Activated CD8-positive, alpha-beta T cell treated with anti-CD3 and anti-CD28 coated beads, Interleukin-2, amount 10 ng/mL, durations not matched to agents 7 days and 5 days (primary cell): ENCODE measurements at places on chromosomes 12 and 14. TPM values are rescaled to one million over a fixed set of nuclear protein-coding genes. Genes with fewer than 3 reads are reported as not detected.

DNA sequence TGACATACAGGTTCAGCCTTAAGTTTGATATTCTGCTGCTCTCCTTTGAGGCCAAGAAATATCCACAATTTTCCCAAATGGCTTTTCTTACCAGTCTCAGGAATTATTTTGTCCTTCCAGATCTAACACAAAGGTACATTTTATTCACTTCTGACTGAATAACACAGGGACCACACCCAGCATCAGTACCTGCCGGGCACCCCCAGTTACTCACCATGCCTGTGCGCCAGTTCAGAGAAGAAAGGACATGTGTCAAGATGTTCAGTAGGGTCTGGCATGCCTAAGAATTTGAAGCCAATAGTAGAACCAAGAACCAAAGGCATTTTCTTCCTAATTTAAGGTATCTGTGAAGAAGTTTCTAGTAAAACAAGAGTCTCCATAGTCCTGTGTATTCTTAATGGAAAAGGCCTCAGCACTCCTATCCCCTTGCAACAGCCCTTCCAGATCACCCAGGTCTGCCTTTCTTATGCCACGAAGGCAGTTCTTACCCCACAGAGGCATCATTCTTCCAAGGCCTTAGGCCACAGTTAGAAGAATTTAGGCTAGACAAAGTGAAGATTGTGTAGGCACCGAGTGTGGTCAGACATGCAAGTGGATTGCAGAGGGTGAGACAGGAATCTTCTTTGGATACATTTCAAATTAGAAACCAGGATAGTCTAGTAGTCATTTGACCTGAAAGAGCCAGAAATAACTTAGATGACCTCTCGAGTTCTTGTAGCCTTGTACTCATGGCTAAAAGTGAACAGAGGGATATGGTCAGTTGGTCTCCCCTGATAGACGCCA is 140.1 kb upstream of the HIF1A start:
- no peak for DNase-seq

DNA sequence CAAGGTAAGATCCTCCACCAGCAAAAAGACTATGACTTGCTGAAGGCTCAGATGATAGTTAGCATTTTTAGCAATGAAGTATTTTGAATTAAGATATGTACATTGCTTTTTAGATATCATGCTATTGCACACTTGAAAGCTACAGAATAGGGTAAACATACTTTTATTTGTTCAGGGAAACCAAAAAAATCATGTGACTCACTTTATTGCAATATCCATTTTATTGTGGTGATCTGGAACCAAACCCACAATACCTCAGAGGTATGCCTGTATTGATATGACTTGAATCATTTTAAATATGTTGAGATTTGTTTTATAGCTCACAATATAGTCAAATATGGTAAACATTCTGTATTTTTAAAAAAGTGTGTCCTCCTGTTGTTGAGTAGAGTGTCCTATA is 96.1 kb downstream of the DIO3 start:
- no peak for DNase-seq

DNA sequence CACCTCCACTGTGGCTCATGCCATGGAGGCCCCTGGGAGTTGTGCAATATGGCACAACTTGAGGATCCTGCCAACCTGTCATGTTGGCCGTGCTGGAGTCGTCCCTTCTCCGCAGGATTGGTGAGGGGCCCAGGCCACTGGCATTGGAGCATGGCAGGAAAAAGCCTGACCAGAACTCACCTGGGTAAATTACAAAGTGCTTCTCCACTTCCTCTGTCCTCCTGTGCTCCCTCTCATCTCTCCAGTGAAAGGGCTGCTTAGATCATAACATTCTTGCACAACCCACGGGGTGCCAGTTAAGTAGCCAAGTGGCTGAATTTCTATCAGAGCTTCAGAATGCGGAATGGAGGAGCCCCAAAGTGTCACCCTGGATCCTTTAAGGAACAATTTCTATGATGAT is 381.0 kb downstream of the DPF3 start:
- DNase-seq, result no peak

Gene RAD51B
- 38.8 TPM for total RNA-seq

DNA sequence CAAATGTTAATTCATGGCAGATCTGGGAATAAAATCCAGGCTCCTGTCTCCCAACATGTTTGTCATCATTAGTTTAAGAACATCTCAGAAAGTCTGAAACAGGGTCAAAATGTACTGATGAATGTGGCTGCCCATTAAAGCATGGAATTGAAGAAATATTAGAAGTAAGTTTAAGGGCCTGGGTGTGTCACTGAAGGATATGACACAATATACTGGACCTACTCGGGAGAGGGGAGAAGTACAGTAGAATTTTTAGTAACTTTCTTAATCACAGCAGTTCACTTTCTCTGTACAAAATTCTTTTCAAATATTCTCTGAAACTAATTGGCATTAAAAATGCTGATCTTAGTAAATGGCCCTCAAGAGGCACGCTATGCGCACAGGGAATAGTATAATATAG is 185.5 kb downstream of the ETV6 start:
- DNase-seq, result no peak

DNA sequence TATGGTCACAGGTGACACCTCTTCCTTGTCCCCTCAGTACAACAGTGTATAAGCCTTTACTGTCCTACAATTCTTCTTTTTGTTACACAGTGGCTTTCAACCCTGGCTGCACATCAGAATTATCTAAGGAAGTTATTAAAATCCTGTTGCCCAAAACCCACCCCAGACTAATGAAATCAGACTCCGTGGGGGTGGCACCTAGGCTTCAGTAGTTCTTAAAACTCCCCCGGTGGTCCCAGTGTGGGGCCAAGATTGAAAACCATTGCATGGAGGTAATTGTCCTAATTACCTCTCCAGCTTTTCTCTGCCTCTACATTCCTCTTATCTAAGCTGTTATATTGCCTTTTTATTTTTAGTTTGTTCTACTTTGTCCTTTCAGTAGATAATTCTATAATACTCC is 172.8 kb downstream of the DAD1 start:
- no peak for DNase-seq

Gene ST8SIA1
- 0.29 TPM for total RNA-seq

Gene LMO3
- total RNA-seq, result not detected

- no peak for DNase-seq
These were observed 27.1 kb downstream of the CLIP1 start for GRCh38 chr12:122395319-122395718.

DNA sequence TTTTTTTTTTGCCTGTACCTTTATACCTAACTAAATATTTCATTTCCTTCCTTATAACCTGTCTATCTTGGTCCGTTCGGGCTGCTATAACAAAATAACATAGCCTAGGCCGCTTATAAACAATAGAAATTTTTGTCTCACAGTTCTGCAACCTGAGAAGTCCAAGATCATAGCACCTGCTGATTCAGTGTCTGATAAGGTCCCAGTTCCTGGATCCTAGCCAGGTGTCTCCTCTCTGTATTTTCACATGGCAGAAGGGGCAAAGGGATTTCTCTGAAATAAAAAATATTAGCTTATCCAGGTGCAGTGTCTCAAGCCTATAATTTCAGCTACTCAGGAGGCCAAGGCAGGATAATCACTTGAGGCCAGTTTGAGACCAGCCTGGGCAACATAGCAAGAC is 1046.6 kb upstream of the USP15 start:
- no peak for DNase-seq

- DNase-seq, result no peak
These were observed 177.7 kb downstream of the CCDC91 start for GRCh38 chr12:28367993-28368392.

GRCh38 chr14:52641745-52642144 is 53.6 kb downstream of the ERO1A start:
- no peak for DNase-seq

Gene RAB3IP
- 27.7 TPM for total RNA-seq

Gene CLEC14A
- total RNA-seq, result not detected

DNA sequence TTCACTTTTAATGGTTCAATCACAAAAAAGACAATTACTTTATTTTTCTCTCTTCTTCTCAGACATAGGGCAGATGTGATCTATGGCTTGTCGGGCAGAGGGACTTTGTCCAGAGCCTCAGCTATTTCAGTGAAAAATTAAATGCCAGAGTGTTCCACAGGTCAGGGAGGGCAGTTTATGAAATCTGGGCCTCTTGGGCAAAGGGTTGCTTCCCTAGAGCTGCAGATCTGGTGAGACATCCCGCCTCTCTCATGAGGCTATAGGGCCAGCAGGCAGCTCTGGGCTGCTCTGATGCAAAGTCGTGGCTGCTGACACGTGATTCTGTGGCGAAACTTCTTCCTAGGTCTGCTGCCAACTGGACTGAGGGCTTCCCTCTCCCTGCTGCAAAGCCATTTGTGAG is 6.0 kb downstream of the CLMN start:
- DNase-seq, result no peak

DNA sequence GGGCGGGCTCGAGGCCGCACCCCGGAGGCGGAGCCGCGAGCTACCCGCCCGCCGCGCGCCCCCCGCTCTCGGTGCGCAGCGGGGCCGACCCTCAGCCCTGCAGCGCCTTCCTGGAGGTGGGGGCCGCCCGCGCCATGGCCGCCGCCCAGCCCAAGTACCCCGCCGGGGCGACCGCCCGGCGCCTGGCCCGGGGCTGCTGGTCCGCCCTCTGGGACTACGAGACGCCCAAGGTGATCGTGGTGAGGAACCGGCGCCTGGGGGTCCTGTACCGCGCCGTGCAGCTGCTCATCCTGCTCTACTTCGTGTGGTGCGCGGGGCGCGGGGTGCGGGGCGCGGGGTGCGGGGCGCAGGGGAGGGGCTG is at the start of gene P2RX2:
P2RX2 (plus strand) TSS at position 94 of the 361 bp plus-strand sequence; CDS start at position 135, 41 bp downstream.
- no peak for DNase-seq

GRCh38 chr12:54156578-54156977 is 32.2 kb downstream of the SMUG1 start:
- no peak for DNase-seq

GRCh38 chr12:127722611-127723010 is 544.4 kb upstream of the TMEM132C start:
- no peak for DNase-seq

Gene OASL
- total RNA-seq, result 33.5 TPM

- no peak for DNase-seq
These were observed 2.1 kb downstream of the NOXRED1 start for GRCh38 chr14:77421201-77421600.

DNA sequence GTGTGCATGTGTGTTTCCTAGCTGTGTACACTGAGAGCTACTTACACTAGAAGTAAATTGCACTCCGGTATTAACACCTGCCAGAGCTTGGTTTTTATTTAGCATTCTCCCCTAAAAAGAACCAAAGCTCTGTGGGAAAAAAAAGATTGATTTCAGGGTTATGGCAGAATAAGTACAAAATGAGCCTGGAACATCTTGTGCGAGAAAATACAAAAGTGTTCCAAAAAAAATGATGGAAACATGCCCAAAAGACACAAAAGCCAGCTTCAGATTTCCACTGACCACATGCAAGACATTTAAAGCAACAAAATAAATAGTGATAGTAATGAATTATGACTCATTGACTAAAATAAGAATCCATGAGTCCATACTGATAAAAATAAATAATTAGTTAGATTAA is 188.3 kb downstream of the GXYLT1 start:
- no peak for DNase-seq

Gene FGF6
- not detected for total RNA-seq

DNA sequence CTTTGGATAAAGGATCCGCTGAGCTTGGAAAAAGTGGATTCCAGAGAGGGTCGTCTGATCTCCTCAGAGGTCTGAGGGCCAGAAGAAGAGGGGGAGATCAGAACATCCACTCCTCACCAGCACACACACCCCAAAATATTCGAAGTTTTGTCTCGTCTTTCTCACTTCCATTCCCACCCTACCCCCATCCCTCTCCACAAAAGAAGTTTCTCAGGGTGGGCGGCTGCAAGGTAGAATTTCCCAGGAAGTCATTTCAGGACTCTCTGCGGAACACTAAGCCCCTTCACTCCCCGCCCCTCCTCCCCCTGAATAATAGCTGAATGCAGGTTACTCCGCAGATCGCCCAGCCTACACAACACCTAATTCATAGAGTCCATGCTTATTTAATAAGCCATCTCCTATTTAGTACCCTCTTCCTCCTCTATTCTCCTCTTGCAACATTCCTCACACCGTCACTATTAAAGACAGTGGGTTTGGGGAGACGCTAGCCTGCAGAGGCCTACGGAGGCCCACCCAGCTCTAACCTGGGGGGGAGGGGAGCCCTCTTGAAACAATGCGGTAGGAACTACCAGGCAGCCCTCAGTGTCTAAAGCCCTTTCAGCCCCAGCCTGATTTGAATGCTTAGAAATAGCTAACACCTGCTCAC is 649 bp upstream of the SALL2 start:
- DNase-seq, result no peak

Gene OR6C2
- total RNA-seq, result not detected

DNA sequence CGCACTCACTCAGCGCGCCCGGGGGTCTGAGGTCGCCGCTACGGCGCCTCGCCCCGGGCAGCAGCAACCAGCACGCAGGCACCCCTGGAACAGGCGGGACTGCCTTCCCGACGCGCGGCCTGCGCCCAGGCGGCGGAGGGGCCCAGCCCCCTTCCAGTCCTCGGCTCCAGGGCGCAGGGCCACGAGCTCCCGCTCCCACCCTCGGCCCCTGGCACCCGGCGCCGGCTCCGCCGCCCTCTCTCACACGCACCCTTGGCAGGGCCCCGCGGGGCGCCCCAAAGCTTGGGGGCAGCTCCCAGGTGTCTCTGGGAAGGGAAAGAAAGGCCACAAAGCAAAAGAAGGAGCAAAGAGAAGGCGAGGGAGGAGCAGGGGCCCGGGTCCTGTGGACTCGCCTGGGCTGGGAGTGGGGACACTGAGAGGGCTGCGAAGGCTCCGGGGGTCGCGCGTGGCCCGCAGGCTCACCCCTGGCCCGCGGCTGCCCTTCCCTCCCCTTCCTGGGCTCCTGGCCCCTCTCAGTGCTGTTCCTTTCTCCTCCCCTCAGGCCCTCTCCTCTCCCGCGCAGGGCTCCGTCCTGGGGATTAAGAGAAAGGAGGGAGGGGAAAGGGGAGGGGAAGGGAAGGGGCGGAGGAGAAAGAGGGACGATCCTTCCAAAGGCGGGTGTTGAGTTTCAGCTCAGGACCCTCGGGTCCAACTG is 907 bp upstream of the EFS start:
- DNase-seq, result no peak

- no peak for DNase-seq
These were observed 6.3 kb downstream of the SLC11A2 start for GRCh38 chr12:51019927-51020326.

GRCh38 chr12:49868952-49869815 is 26.3 kb upstream of the BCDIN3D start:
- DNase-seq, result no peak

DNA sequence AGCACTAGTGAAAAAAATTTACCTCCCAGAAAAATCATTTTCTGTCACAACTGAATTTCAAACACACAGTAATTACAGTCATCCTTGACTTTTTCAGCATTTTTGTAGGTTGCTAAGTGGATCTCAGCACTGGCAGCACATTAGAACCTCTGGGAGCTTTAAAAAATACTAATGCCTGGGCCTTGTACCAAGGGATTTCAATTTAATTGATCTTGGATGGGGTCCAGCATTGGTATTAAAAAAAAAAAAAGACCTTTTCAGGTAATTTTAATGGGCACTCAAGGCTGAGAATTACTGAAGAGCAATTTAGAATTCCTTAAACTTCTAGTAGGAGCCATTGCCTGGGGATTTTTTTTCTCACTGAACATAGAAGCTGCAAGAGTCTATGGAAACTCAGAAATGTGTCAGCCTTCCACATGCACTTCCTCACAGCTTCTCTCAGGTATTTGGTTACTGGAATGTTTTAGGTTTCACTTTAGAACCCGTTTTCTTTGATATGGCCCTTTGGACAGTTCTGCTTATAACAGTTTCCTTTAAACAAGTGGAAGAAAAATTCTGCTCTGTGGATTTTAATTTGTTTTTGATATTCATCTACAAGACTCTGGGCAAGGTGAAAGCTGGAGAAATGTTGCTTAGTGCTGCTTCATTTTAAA is 88.5 kb upstream of the DACT1 start:
- DNase-seq, result no peak
